ENCODE measurements at places on chromosomes 12 and 14.
A peak's percentile ranks its signal among the peaks of the same experiment; 100 is the strongest.

DNA sequence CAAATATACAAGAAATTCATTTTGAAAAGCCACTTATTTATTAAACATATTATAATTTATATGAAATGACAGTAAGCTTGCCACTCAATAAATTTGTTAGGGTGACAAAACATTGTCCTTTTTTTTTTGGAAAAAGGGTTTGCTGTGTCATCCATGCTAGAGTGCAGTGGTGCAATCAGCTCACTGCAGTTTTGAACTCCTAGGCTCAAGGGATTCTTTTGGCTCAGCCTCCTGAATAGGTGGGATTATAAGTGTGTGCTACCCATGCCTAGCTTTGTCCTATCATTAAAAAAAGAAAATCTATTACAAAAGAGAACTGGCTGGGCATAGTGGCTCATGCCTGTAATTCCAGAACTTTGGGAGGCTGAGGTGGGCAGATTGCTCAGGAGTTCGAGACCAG lies 66.8 kb downstream of the FGD6 start:
- no peak for DNase-seq

GRCh38 chr14:100103250-100104005 lies 38.2 kb downstream of the EVL start:
- DNase-seq: no peak

- no peak for DNase-seq
Measured at GRCh38 chr14:57413849-57414248, 23.5 kb downstream of the NAA30 start.

GRCh38 chr12:93358058-93358457 lies 19.7 kb upstream of the NUDT4 start:
- no peak for DNase-seq

DNA sequence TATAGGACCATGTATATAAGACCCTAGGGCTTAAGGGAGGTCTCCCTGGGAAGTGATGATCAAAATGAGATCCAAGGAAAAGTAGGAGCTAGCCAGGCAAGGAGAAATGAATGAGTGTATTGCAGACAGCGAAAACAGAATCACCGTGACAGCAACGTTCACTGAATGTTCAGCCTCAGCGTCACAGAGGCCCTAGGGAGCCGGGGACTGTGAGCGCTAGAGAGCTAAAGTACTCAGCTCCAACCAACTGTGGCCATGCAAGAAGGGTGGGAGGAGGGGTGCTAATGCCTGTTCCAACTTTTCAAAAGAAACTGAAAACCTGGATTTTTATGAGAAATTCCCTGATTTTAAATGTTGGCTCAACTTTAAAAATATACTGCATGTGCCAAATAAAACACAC lies 105.5 kb upstream of the CCND2 start:
- DNase-seq: no peak

- DNase-seq: peak; percentile 86
Measured at GRCh38 chr14:61462566-61463193, 141.3 kb downstream of the PRKCH start.

GRCh38 chr14:54867011-54867410 lies 35.6 kb downstream of the GCH1 start:
- DNase-seq: peak; percentile 66

DNA sequence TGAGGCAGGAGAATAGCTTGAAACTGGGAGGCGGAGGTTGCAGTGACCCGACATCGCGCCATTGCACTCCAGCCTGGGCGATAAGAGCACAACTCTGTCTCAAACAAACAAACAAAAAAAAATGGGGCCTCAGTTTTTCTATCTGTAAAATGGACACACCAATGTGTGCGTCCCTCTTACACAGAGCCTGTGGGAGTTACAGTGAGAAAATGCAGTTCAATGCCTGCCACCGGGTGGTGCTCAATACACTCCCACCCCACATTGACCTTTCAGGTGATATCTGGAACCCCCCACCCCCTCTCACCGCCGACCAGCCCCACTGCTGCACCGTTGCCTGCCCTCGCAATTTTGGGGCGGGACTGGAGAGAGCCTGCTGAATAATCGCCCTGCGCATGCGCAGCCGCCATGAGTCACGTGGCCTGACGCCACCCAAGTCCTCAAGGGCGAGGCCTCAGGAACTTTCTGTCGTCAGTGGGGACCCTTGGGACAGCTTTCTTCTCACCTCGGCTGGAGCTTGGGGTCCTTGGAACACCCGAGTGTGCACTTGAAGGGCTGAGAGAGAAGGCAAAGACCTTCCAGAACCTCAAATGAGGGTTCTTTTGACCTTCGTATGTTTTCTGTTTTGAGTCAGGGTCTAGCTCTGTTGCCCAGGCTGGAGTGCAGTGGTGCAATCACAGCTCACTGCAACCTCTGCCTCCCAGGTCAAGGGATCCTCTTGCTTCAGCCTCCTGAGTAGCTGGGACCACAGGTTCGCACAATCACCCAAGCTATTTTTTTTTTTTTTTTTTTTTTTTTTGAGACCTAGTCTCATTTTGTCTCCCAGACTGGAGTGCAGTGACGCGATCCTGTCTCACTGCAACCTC lies 14.6 kb upstream of the CABP1 start:
- no peak for DNase-seq

GRCh38 chr12:68263366-68263765 lies 10.0 kb upstream of the IL22 start:
- DNase-seq: peak; percentile 65

- no peak for DNase-seq
Measured at GRCh38 chr14:23931721-23932289, 21.8 kb upstream of the DHRS4 start.

DNA sequence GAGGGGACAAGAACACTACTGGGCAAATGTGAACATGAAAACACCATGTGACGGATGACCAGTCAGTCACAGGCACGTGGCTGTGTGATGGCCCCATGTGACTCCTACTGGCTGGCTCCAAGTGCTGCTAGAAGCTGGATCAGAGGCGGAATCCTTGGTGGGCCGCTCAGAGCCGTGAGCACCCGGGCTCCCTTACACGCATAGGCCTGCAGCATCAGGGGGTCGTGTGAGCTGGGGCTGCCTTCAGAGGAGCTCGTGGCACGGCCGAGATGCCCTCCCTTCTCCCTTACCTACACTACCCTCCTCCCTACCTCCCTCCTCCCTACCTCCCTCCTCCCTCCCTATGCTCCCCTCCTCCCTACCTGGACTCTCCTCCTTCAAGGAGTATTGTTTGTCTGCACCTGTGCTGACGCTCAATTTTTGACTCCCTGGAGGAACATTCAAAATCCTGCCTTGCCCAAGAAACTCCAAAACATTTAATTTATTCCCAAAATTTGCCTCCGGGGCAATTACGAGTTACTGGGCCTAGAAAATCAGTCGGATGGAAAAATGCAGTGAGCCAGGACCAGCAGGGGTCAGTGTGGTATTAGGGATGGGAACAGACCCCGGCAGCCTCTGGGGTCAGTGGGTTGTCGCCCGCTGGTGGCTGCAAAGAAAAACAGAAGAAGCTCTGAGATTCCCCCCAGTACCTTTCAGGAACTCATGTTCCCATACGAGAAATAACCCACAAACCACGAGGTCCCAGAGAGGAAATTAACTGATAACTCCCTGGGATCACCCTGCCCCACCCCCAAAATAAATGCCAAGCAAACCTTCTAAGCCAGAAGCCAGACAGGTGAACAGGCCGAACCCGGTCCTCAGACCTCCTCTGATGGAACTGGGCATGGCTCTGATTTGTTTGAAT lies 61.3 kb downstream of the C14orf132 start:
- peak; percentile 76 for DNase-seq

- DNase-seq: no peak
Measured at GRCh38 chr12:66709457-66709773, 30.5 kb upstream of the GRIP1 start.

DNA sequence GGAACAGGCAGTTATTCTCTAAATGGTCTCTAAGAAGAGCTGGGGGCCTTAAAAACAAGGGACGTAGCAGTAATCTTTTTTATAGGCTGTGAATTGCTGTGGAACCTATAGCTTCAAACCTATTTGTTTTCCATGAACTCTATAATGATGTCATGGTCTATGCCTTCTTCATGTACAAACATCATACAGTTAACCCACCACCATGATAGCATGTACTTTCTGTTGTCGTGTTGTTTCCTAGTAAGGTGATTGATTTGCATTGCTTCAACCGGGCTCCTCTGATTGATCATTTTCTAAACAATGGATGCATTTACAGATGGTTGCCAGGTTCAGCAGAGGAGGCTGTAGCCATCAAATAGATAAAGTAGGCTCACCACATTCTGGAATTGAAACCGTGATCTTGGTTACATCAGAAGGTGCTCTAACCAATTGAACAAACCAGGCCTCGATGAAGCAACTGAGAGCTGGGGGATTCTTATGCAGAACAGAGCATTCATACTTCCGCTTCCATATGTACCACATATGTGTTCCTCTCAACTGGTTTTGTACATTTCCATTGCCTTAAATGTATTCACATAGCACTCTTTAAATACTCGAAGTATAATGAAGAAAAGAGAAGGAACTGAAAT lies 25.6 kb upstream of the PCNX1 start:
- no peak for DNase-seq

GRCh38 chr14:100317912-100318808 lies 5.0 kb upstream of the SLC25A47 start:
- peak; percentile 52 for DNase-seq

Measured in fibroblast of upper back skin (primary cell).